ENCODE measurements at places on chromosomes 7 and 10. TPM values are rescaled to one million over a fixed set of nuclear protein-coding genes. Genes with fewer than 3 reads are reported as not detected.
A peak's percentile ranks its signal among the peaks of the same experiment; 100 is the strongest.

The RELN gene
- total RNA-seq, result 0.15 TPM

DNA sequence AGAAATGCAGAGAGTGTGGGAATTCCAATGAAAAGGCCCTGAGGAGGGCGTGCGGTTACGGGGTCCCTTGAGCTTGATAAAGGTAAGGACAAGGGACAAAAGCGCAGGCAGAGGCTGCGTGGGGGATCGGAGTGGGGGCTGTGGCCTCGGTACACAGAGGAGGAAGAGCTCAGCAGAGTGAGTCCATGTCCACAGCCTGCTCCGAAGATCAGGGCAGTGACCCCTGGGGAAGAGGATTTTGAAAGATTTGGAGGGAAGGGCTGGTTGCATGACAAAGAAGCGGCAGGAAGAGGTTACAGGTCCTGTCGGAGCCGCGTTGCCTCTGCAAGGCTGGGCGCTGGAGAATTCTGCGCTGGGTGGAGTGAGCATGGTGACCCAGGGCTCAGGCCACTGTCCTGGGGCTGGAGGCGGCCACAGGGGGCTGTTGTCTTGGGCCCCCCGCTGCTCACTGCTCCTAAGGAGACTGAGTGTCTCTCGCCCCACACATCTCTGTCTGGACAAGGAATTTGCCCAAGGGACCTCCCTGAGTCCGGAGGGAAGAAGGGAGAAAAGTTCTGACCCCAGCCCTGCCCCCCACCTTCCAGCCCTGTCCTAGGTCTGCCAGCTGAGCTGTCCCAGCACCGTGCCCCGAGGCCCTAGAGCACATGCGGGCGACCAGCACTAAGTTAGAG lies 69.8 kb upstream of the INSIG1 start:
- DNase-seq, result no peak

The ZNF804B gene
- total RNA-seq, result not detected

DNA sequence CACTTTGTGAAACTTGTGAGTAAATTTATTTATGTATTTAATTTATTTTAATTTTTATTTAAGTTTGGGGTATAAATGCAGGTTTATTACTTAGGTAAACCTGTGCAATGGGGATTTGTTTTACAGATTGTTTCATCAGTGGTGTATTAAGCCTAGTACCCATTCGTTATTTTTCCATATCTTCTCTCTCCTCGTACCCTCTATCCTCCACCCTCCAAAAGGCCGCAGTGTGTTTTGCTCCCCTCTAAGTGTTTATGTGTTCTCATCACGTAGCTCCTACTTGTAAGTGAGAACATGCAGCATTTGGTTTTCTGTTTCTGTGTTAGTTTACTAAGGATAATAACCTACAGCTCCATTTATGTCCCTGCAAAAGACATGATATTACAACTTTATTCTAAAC lies 145.4 kb upstream of the SMIM30 start:
- no peak for DNase-seq

The HOXA7 gene
- total RNA-seq, result not detected

DNA sequence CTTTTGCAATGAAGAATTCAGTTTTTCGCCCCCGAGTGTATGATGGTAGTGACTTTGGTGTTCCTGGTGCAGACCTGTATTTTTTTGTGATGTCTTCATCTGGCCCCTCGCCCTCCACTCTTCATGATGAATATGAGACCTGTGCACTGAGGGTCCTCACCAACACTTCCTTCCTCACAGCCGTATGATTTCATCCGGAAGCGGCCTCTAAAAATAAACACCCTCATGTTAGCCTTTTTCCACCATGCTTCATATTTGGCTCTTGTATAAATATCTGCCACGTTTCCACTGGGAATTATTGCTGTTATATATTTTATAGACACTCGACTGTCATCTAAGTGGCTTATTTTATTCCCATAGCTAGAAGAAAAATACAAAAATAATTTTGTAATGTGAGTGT lies 160.4 kb downstream of the MGMT start:
- no peak for DNase-seq

DNA sequence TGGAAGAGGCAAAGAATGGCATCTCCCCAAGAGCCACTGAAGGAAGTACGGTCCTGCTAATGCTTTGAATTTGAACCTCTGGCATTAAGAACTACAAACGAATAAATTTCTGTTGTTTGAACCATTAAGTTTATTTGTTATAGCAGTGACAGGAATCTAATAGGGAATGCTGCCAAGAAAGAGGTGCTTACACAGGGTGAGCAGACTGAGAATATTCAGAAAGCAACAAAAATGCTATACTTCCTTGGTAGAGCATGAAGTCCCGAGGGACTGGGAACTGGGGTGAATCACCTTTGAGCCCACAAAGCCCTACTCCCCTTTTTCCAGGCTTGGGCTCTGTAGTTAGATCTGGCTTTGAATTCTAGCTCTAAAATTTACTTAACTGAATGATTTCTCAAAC lies 45.0 kb downstream of the PANK1 start:
- no peak for DNase-seq

The ABCC2 gene
- 1.3 TPM for total RNA-seq

- DNase-seq, result no peak
Observed at GRCh38 chr10:43628956-43629355, 19.7 kb downstream of the ZNF32 start.

DNA sequence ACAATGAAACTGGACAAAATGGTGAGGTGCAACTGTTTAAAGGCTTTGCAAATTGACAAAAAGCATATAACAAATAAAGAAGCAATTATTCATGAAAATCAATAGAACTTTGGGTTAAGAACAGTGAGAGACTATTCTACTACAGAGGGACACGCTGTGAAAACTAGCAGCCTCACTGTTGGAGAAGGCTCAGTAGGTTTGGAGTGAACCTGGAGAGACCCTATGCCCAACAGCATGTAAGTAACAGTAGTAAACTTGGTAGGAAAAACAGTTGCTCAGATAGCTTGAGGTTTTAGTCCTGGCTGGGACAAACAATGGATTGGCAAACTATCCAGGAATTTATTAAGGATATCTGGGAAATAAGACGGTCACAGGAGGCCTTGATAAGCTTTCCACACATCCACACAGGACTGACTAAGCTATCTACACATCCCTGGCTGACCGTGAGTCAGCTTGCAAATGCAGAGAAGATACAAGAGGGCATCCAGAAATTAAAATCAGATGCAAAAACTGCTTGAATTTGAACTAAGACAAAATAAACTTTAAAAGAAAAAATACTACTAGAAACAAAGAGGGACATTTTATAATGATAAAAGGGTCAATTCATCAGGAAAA lies 15.9 kb downstream of the FAM149B1 start:
- no peak for DNase-seq

DNA sequence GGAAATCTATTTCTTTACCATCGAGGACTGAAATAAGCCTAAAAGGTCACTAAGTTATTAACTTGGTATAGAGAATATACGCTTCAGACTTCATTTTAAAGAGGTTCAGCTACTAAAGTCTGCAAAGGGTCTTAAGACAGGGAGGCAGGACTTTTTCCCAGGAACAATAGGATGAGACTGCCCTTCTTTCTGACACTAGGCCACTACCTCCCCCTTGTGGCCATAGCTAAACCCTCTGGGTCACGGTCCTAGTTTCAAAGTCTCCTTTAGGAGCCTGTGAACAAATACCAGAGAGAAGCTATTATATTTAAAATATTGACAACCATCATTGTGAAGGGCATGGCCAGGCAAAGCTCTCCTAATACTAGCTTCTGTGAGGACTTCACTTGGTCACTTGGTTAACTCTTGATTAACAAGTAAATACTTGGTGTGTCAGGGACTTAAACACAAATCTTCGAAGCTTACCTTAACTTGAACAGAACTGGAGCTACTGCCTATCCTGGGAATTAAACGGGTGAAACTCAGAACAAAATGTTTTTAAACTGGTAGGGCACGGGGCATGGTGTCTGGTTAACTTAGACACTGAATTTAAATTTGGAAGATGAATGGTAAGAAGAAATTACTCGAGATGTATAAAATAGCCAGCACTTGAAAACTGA lies 75.6 kb downstream of the CCDC6 start:
- no peak for DNase-seq

- no peak for DNase-seq
Observed at GRCh38 chr10:75250934-75251333, 15.2 kb upstream of the COMTD1 start.

The ADAM12 gene
- total RNA-seq, result 0.87 TPM

The GRID2IP gene
- total RNA-seq, result not detected

The FBXW4 gene
- 25.2 TPM for total RNA-seq

The COBL gene
- total RNA-seq, result not detected

DNA sequence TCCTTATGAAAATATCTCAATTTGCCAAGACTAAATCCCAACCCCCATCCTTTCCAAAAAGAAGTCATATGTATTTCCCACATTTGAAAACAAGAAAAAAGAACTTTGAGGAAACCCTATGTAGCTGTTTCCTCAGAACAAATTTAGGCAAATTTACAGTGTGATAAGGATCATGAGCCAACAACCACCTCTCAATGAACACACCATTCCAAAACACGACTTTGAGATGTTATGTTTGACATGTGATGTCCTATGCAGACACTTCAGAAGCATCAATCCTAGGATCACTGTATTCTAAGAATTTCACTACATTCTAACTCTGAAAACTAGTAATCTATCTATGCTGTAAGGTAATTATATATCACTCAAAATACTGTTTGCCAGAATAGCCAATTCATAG lies 62.2 kb downstream of the NT5C2 start:
- DNase-seq, result no peak

GRCh38 chr7:120417244-120417979 lies 144.4 kb downstream of the KCND2 start:
- DNase-seq, result no peak

GRCh38 chr10:133528845-133529575 lies 1.8 kb downstream of the CYP2E1 start:
- no peak for DNase-seq

DNA sequence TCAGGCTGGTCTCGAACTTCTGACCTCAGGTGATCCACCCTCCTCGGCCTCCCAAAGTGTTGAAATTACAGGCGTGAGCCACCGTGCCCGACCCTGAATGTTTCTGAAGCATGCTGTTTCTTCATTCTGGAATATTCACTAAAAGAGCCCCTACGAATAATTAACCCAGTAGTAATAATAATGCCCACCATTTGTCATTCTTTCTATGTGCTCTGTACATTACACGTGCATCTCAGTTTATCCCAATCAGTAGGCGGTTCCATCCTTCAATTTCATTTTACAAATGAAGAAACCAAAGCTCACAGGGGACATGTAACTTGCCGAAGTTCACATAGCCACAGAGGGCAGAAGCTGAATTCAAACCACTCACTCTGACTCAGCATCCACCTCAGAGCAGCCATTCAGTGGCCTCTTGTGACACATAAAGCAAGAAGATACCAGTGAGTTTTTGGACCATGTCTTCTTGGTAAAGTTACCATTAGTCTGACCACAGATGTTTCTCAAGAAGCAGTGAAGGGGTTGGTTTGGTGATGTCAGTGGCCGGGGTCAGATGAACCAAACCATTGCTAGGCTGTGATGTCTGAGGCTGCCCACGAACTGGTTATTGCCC lies 71.9 kb upstream of the DUSP5 start:
- DNase-seq, result peak; percentile 35

DNA sequence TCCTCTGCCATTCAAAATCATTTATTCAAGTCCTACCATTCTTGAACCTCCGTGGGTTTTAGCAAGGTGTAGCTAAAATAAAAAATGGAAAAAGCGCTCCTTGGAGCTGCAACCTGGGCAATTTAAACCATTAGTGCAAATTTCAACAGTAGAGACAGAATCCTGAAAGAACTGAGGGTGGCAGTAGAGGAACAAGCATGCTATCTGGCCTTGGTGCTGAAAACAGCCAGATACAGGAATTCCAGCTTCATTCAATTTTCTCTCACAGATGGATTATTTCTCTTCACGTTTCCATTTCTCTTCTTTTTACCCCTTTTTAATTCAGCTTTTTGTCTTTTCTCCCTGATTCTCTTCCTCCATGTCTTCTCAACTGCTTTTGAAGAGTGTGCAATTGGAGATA lies 77.7 kb downstream of the OTUD1 start:
- DNase-seq, result no peak

GRCh38 chr10:21398563-21399231 lies 126.8 kb downstream of the SKIDA1 start:
- no peak for DNase-seq

DNA sequence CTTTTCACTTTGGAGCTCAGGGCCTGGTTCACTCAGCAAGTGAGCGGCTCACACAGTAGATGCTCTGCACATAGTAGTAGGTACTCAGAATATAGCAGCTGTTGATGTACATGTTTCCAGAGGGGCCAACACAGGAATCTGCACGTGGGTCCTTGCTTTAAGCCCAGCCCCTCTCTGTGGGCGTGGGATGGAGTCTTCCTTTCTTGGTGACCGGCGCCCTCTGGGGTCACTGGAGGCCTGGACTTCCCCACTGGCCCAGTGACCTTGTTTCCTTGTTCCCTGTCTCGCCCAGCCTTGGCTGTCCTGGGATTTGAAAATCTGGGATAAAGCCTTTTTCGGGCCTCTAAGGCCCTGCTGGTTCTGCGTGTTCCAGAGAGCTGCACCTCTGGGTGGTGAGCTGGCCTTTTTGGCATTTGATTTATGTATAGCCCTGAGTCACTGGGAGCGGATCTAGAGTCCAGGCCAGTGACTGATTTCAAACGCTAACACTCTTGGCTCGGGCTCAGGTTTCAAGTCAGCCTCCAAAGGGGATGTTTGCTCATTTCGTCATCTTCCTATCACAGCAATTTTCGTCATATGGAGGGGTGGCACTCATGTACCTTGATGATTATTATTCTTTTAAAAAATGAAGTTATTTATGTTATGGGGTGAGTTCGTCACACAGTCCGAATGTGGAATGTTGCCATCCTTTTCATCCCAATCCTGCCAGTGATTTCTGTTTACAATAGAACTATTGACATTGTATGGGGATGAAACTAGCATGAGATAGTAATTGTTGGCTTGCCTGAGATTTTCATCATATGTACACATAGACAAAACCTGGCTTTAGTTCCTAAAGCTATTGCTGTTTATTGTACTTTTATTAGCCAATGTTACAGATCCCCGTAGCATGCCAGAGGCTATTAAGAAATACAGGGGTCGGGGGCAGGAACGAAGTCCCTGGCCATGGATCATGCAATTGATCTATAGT lies 65.5 kb downstream of the CUX1 start:
- no peak for DNase-seq

The FAM241B gene
- total RNA-seq, result 15.3 TPM

The CREB5 gene
- 0.68 TPM for total RNA-seq

GRCh38 chr7:92547579-92547978 lies 19.0 kb downstream of the RBM48 start:
- no peak for DNase-seq

The CALHM3 gene
- not detected for total RNA-seq

DNA sequence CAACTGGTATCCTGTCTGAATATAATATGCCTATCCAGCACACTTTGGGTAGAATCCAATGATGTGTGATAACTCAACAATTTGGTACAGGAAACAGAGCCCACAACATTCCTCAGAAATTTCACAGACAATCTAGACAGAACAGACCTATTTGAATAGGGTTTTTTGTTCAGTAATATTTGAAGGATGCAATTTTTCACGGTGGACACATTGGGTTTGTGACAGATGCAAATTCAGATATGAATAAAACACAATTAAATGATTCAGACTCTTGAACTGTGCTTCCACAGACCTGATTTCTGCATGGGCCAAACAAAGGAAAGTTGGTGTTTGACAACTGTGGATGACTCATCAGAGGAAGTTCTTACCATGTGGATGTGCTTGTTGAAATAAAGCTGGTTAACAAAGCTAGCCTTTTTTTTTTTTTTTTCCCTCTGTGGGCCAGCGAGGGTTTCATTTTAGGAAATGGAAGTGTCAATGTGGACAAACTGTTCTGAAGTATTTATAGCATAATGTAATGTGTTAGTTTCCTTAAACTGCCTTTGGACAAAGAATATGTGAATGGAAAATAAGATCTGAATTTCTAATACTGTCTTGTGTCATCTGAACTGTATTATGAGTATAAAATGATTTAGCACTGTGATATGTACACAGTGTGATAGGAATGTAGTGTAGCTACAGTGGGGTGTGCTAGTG lies 43.2 kb upstream of the FAM133B start:
- DNase-seq, result no peak
